Upper lobe of right lung (tissue), 1 donor: ENCODE measurements at places on chromosomes 7 and 10. TPM values are rescaled to one million over a fixed set of nuclear protein-coding genes. Genes with fewer than 3 reads are reported as not detected.

Gene DIP2C
- total RNA-seq = 17.3 TPM

Gene MGMT
- 19.4 TPM for total RNA-seq

Gene MAGI2
- total RNA-seq = 12.8 TPM

DNA sequence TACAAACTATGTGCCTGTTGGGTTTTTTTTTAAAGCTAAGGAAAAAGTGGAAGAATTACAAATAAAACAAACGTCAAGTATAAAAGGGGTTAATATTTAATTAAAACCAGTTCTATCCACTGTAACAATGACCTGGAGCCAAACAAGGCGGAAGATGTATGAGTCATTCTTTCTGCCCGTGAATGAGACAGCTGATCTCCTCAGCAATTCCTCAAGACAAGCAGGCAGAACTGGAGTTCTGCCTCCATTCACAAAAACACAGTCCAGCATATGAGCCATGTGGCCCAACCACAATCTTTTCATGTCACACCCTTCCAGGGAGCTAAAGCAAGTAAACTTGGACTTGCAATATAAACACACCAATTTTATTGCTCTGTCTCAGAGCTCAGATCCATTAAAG, 8.4 kb downstream of the ETV1 start:
- peak overlapping the region; percentile 38 for H3K27ac ChIP-seq
- no peak for DNase-seq
- no peak overlapping the region for H3K4me3 ChIP-seq
- no peaks in the 10 kb centered on the region for H3K4me1 ChIP-seq
- peaks cover 4% of the 10 kb centered on the region for H3K36me3 ChIP-seq

Gene NPVF
- not detected for total RNA-seq

Gene RUFY2
- total RNA-seq = 23.1 TPM

DNA sequence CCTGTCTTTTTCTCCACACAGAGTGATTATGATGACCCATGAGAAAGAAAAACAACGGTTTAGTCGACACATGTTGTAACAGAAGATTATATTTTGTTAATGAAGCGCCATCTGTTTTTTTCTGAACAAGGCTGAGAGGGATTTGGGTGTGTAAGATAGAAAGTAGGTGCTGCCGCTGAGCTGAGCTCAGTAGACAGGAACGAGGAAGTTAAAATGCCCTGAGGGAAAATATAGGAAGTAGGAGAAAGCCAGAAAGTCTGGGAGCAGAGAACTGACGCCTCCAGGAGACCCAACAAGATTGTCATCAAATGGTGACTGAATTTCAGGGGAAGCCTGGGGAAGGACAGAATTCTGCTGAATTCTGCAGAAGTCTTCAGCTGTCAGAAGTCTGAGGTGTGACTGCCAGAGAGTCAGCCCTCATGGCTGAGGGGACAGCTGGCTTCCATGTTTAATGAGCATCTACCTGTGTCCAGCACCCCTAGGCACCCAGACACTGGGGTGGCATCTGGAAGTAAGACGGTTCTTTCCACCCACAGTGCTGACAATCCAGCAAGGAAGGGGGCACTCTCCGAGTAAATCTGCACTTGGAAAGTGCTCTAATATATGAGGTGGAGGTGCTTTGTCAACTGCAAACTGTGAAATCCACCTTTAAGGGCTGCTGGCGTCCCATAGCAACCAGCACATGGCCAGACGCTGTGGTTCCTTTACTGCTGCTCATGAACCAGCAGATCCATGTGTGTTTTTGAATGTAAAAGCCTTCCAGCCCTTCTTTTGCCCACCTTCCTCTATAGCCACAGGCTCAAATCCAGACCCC, 12.5 kb upstream of the TSPAN15 start:
- DNase-seq = peak; percentile 50
- H3K4me3 ChIP-seq = no peak overlapping the region
- H3K27ac ChIP-seq = peak overlapping the region; percentile 81
- no peaks in the 10 kb centered on the region for H3K36me3 ChIP-seq
- no peaks in the 10 kb centered on the region for H3K27me3 ChIP-seq

DNA sequence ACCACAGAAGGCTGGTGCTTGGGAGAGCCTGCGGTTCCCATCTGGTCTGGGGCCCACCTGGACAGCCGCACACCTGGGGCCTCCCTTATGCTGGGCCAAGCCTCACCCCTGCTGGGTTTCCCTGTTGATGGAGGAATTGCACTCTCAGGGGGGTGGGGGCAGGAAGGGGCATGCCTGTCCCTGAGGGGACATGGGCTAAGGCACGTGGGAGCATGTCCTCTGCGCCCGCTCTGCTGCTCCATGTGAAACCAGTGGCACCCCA, 43.4 kb downstream of the OAT start:
- DNase-seq = no peak
- no peaks in the 10 kb centered on the region for H3K4me1 ChIP-seq
- no peak overlapping the region for H3K27ac ChIP-seq
- no peaks in the 10 kb centered on the region for H3K36me3 ChIP-seq

- no peak overlapping the region for H3K27ac ChIP-seq
- H3K4me1 ChIP-seq = no peaks in the 10 kb centered on the region
- no peak for DNase-seq
- no peaks in the 10 kb centered on the region for H3K36me3 ChIP-seq
Observed at GRCh38 chr10:107275806-107276205, 111.3 kb upstream of the SORCS1 start.

Gene SERPINE1
- total RNA-seq = 13.7 TPM

DNA sequence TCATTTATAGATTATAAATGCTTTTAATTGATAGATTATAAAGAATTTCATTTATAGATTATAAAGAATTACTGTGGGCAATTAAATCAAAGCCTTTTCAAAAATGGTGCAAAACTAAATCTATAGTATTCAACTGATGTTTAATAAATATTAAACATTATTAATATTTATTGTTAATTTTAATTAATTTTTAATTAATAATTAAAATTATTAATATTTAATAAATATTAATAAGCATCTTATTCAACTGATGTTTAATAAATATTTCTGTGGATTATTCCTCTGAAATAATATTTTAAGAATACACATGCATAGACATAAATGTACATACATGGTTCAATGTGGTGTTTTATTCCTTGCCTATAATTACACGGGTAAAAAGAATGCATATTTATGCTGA, 346.8 kb downstream of the PCDH15 start:
- H3K36me3 ChIP-seq = no peaks in the 10 kb centered on the region
- no peak overlapping the region for H3K4me3 ChIP-seq
- no peaks in the 10 kb centered on the region for H3K4me1 ChIP-seq
- no peak for DNase-seq

Gene NXPH1
- total RNA-seq = not detected
